ENCODE measurements at places on chromosomes 13 and 19. TPM values are rescaled to one million over a fixed set of nuclear protein-coding genes. Genes with fewer than 3 reads are reported as not detected.

- peaks cover 59% of the 10 kb centered on the region for H3K4me1 ChIP-seq
- no peak overlapping the region for H3K4me3 ChIP-seq
- no peak for DNase-seq
- peaks cover 11% of the 10 kb centered on the region for H3K36me3 ChIP-seq
Measured at GRCh38 chr19:13984186-13984585, 21.9 kb downstream of the RFX1 start.

- peak; percentile 54 for DNase-seq
- no peak overlapping the region for H3K4me3 ChIP-seq
- H3K27me3 ChIP-seq: no peaks in the 10 kb centered on the region
- no peaks in the 10 kb centered on the region for H3K36me3 ChIP-seq
- H3K27ac ChIP-seq: no peak overlapping the region
- no peaks in the 10 kb centered on the region for H3K4me1 ChIP-seq
Measured at GRCh38 chr13:91017031-91017668, 330.3 kb upstream of the MIR17HG start.

GRCh38 chr13:111065698-111066097 is 49.4 kb upstream of the ARHGEF7 start:
- H3K36me3 ChIP-seq: no peaks in the 10 kb centered on the region

The DCLK1 gene
- not detected for total RNA-seq

The ITGBL1 gene
- total RNA-seq: not detected

Measured in activated CD4-positive, alpha-beta T cell treated with anti-CD3 and anti-CD28 coated beads for 36 hours (primary cell).